ENCODE measurements at places on chromosomes 1 and 21. TPM values are rescaled to one million over a fixed set of nuclear protein-coding genes. Genes with fewer than 3 reads are reported as not detected.

Gene OR1C1
- total RNA-seq, result not detected

DNA sequence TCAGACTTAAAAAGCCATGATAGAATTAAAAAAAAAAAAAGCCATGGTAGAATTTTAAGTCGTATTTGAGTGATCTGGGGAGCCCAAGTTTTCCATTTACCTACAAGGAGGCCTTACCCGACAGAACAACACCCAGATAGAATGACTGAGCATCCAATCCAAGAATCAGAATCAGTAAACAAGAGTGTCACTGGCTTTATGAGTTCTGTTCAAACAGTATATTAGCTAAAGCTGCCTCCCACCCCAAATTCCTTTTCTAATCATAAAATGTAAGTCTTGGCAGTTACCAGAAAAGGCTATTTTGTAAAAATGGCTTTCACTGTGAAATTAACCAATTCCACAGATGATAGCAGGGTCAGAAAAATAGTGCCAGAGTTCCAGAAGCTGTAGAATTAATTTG, 1.2 kb downstream of the GTF2B start:
- no peak for DNase-seq

Gene MMEL1
- 2.9 TPM for total RNA-seq

DNA sequence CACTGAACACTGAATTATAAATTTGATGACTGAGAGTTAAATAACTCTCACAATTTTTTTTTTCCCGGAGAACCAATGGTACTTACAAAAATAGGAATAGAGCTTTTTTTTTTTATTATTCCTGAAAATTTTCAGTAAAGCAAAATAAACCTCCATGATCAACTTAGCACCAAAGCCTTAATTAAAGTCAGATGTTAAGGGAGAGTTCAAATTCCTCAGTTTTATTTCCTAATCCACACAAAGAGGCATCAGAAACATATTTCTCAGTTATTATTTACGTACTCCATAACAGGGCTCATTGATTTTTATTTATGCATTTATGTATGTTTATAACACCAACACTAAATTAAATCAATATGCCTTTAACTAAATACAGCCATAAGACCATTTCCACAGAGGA, 55.5 kb downstream of the PLPPR5 start:
- DNase-seq, result no peak

Gene LCK
- total RNA-seq, result 0.50 TPM

DNA sequence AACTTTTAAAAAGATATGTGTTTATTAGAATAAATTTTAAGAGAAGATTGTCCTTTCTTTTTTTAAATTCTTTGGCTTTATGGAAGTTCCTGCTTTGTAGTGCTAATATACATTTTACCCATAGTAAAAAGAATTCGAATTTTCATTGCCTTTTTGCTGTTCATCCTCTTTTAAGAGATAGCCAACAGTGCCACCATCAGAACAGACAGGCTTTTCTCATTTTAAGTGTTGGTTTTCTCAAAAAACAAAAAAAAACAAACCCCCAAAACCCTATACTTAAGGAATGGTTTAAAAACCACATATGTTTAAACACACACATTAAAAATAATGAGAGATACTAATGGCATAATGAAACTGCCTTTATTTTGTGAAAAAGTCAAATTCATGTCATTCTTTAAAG, 118.8 kb downstream of the NEK7 start:
- DNase-seq, result no peak

Gene FCRL6
- total RNA-seq, result 0.20 TPM

Gene NGF
- 4.1 TPM for total RNA-seq

- DNase-seq, result no peak
Measured at GRCh38 chr1:212926372-212926771, 24.0 kb upstream of the VASH2 start.

DNA sequence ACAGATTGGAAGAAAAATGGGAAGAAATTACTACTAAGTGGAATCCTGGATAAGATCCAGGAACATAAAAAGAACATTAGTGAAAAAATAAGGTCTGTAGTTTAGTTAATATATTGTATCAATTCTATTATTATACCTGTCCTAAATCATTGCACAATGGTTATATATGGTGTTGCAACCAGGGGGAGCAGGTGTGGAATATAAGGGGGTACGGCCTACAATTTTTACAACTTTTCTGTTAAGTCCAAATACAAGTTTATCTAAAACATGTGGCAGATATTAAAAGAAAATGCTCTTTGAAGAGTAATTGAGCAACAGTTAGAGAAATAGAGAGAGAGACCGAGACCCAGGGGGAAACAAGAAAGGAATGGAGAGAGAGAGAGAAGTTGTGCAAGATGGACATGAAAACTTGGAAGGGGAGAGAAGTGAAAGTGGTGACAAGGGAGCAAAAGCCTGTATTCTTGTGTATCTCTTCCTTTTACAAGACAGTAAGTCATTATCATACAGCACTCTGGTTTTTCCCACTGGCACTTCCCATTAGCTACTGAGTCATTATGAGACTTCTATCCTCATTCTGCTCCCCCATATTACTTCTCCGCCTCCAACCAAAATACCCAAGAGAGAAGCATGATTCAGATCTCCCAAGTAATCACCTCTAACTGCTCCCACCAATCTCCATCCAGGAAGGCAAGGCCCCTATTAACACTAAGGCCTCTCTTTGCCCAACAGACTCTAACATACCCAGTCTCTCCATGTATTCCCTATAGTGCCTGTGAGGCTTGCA, 22.3 kb upstream of the TRAF3IP3 start:
- DNase-seq, result no peak

Gene UBL4B
- total RNA-seq, result 0.50 TPM

GRCh38 chr1:6130036-6130435, 50.1 kb downstream of the CHD5 start:
- DNase-seq, result no peak

Gene ORC1
- 3.2 TPM for total RNA-seq

DNA sequence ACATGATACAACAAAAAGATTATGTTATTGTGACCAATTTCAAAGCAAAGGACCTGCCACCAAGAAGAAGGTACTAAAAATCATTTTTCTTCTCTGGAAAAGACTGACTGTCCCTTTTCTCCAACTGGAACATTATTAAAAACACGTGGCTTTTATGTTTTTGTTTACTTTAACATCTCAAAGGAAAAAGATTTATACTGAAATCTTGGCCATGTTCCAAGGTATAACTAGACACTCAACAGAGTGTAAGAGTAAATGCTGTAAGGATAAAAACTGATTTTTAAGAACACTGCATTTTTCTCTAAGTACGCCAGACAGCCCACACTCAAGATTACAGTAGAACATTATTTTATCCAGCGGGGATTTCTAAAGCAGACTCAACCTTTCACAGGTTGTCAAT, 62.1 kb downstream of the BRWD1 start:
- peak; percentile 14 for DNase-seq

- DNase-seq, result no peak
Measured at GRCh38 chr1:19122668-19123067, 87.4 kb downstream of the UBR4 start.

DNA sequence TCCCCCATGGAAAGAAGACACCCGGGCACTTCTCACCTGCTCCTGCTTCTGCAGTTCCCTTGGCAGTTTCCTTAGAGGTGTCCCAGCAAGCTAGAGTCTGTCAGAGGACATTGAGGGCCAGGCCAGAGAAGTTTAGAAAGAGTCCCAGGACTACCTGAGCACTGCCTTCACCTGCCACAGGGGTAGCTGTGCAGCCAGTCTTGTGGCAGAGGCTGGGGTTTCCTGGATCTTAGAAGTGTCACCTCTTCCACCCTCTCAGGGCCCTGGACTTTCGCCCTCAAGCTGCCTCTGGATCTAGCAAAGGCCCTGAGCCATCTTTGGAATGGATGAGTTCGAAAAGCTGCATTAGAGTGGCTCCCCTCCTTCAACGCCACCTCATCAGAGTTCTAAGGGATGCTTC, 34.9 kb upstream of the BTG2 start:
- DNase-seq, result no peak

DNA sequence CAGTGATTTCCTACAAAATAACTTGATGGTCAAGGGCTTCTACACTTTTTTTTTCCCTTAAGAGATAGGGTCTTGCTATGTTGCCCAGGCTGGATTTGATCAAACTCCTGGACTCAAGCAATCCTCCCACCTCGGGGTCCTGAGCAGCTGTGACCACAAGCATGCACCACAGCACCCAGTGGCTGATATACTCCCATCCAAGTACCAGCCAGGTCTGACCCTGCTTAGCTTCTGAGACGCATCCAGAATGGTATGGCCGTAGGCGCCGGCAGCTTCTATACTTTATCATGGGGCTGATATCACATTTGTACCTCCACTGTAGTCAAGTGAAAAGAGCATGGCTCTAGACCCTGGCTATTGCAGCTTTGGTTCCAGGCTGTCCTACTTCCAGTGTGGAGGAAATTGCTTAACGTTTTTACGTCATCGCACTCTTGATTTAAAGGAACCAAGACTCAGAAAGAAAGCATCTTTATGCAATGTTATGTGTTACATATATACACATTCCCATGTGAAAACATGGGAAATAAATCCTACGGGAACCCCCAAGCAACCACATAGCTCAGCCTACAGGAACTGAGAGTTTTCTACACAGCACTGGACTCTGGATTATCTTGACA, 39.5 kb downstream of the PDPN start:
- DNase-seq, result no peak

Gene CACNA1S
- total RNA-seq, result 0.20 TPM

Gene OR2M3
- total RNA-seq, result 0.06 TPM

- no peak for DNase-seq
Measured at GRCh38 chr1:31073044-31073443, 7.5 kb upstream of the PUM1 start.

Gene AADACL3
- not detected for total RNA-seq

DNA sequence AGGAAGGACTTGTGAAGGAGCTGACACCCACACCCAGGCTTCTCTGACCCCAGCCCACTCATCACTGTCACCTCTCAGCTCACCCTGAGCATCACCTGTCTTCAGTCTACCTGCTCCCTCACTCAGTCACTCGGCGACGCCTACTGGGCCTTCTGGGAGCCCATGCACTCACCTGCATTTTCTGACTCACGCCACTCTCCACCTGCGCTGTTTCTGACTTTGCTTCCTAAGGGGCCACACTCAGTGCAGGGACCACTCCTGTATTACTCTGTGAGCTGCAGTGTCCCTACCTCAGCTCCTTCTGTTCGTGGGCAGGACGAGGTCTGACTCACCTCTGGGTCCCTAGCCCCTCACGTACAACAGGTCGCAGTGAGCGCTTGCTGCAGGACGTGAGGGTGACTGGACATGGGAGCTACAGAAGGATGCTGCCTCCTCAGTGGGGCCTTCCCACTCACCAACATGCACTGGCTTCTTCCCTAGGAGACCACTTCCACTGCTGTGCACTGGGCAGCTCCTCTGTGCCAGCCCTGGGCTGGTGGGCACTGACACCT, 102.3 kb downstream of the GLIS1 start:
- DNase-seq, result no peak

DNA sequence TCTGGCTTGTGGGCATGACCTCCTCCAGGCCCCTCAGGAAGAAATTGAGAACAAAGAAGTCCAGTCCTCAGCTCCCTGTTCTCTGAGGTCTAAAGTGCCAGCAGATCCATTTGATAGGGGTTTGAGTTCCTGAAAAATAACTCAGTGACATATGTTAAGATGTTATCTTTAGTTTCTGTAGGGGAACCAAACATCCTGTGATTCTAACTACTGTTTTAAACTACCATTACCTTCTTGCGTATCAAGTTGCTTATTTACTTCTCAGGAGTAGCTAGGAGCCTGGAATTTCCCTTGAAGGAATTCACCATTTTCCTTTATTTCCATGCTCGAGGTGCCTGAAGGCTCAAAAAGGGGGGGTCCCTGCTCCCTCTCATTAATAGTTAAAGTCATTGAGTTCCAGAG, 18.8 kb upstream of the LIN9 start:
- DNase-seq, result no peak

DNA sequence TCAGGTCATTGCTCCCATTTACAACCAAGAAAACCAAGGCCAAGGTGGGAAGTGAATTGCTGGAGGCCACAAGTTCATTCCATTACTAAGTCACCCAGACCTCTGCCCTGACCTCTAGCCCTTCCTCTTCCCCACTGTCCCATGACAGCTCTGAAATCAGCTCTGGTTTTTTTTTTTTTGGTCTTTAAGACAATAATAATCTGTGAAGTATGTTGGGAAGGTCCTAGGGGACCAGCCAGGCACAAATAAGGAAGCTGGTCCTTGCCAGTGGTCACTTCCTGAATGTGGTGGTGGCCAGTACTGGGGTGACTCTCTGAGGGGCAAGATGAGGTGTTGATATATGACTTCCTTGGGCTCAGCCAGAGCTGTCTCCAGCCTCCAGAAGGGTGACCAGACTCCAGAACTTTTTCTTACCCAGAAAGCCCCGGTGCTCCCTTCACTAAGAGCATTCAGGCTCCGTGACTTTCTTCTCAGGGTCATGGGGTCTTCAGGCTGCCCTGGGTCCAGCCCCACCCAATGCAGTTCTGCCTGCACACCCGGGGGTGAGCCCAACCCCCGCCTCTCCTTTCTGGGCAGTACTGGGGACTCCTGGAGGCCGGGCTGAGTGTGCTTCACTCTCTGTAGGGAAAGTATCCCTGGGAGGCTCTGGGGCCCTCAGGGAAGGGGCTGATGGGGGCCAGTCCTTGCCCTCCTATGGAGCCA, 159.6 kb downstream of the PTPRU start:
- no peak for DNase-seq

GRCh38 chr1:3319874-3320245, 134.6 kb upstream of the ARHGEF16 start:
- DNase-seq, result peak; percentile 55

Gene SLC45A1
- 3.3 TPM for total RNA-seq

DNA sequence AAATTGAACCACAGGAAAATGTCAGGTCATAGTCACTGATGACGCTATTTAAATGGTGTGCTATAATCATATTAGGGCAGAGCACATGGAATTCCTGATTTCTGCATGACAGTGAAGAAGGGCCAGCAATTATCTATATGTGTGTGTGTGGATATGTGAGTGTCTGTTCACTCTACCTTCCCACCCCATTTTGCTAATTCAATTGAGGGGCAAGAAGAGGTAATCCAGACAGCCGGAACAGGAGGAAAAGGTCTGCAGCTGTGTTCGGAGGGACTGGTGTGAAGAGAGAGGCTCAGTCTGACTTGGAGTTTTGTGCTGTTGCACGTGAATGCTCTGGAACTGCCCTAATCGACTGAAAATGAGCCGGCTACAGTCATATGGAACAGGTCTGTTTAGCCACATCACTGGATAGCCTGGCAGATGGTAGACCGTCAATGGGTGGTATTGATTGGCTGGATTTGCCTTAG, 5.1 kb upstream of the ELAVL4 start:
- DNase-seq, result no peak

DNA sequence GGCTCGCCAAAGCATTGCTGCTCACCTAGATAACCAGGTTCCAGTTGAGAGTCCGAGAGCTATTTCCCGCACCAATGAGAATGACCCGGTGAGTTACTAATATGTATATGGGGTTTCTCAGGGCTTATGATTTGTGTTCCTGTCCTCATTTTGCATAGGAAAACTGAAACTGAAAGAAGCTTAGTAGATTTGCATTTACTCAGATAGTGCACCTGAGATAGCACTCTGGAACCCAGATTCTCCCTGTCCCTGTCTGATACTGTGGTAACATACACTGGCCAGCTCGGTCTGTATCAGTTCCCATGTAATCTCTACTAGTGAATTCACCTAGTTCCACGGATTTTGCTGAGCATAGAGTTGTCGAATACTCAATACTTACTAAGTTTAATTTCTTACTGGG, 28.1 kb downstream of the DAP3 start:
- no peak for DNase-seq

Gene CNN3
- total RNA-seq, result 326 TPM

Gene PADI3
- total RNA-seq, result not detected

GRCh38 chr1:230327892-230328284, 98.2 kb downstream of the PGBD5 start:
- DNase-seq, result no peak

- no peak for DNase-seq
Measured at GRCh38 chr1:156838972-156839371, 19.9 kb downstream of the INSRR start.
